ENCODE measurements at places on chromosomes 5 and 9. TPM values are rescaled to one million over a fixed set of nuclear protein-coding genes. Genes with fewer than 3 reads are reported as not detected.
A peak's percentile ranks its signal among the peaks of the same experiment; 100 is the strongest.

GRCh38 chr5:94274707-94275106 lies 343.7 kb downstream of the KIAA0825 start:
- H3K27ac ChIP-seq: no peak overlapping the region
- DNase-seq: no peak
- H3K4me1 ChIP-seq: no peaks in the 10 kb centered on the region
- H3K4me3 ChIP-seq: no peak overlapping the region
- H3K36me3 ChIP-seq: no peaks in the 10 kb centered on the region

Gene SLC27A4
- total RNA-seq: 68.3 TPM

- H3K27ac ChIP-seq: no peak overlapping the region
- no peaks in the 10 kb centered on the region for H3K4me1 ChIP-seq
- no peak overlapping the region for H3K4me3 ChIP-seq
- no peaks in the 10 kb centered on the region for H3K27me3 ChIP-seq
- H3K36me3 ChIP-seq: no peaks in the 10 kb centered on the region
- no peak for DNase-seq
Observed at GRCh38 chr5:38009749-38010358, 170.0 kb upstream of the GDNF start.

GRCh38 chr5:52999344-52999949 lies 10.3 kb downstream of the ITGA2 start:
- no peaks in the 10 kb centered on the region for H3K36me3 ChIP-seq
- H3K27me3 ChIP-seq: no peaks in the 10 kb centered on the region
- no peaks in the 10 kb centered on the region for H3K4me1 ChIP-seq

DNA sequence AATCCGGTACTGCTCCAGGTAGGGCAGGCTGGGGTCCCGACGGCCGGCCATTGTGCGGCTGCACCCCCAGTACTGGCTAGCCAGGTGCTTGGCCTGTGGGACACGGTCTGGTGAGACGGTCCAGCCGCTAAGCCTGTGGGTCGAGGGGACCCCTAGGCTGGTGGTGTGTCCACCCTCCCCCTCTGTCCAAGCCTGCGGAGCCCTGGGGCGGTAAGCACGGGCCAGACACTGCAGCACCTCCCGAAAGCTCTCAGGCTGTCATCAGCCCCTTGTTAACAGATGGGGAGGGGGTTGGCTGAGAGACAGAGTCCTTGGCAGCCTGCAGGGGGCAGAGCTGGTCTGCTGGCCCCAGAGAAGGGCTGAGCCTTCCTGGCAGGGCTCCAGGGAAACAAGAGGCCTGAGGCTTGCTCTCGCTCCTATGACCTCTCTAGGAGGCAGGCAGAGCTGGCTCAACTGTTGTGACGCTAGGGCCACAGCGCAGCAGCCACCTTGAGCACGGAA lies 11.8 kb upstream of the MRNIP start:
- DNase-seq: no peak
- H3K36me3 ChIP-seq: peaks cover 29% of the 10 kb centered on the region
- no peaks in the 10 kb centered on the region for H3K4me1 ChIP-seq
- H3K4me3 ChIP-seq: no peak overlapping the region

GRCh38 chr9:87682618-87683017 lies 43.3 kb upstream of the CTSL start:
- DNase-seq: no peak
- H3K27me3 ChIP-seq: no peaks in the 10 kb centered on the region
- no peak overlapping the region for H3K27ac ChIP-seq

DNA sequence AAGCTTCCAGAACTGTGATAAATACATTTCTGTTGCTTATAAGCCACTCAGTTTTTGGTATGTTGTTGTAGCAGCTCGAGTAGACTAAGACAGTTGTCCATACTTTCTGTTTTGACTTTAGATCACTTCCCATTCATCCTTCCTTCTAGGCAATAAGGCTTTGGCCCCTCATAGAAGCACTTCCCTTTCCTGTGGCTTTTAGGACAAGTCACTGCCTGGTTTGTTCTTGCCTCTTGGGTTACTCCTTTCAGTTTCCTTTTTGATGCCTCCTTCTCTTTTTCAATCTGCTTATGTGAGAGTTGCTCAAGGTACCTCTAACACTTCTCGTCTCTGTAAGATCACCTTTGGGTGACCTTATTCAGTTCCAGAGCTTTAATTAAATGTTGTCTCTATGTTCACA lies 72.4 kb upstream of the NTRK2 start:
- no peak for DNase-seq
- no peaks in the 10 kb centered on the region for H3K27me3 ChIP-seq
- no peaks in the 10 kb centered on the region for H3K36me3 ChIP-seq
- no peak overlapping the region for H3K27ac ChIP-seq

GRCh38 chr5:115179394-115180164 lies 9.9 kb upstream of the TRIM36 start:
- H3K4me1 ChIP-seq: peaks cover 12% of the 10 kb centered on the region
- H3K27ac ChIP-seq: no peak overlapping the region
- H3K27me3 ChIP-seq: peaks cover 31% of the 10 kb centered on the region
- no peaks in the 10 kb centered on the region for H3K36me3 ChIP-seq
- DNase-seq: peak; percentile 39

Gene BARHL1
- total RNA-seq: not detected

DNA sequence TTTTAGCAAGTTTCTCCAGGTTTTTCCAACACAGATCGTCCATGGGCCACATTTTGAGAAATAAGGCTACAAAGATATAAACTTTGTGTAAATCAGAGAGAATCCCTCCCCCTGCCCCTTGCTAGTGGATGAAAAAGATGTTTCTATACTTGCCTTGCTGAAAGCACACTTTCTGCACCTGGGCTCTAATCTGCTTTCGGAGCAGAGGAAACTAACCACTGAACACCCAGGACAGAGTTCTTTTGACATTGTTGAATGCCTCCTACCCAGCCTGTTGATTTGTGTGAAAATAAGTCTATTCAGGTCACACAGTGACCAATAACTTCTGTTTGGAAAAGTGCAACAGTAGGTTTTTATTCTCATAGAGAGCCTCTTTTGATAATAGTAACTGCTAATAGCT lies 7.5 kb downstream of the ADRB2 start:
- DNase-seq: no peak
- no peak overlapping the region for H3K4me3 ChIP-seq
- no peaks in the 10 kb centered on the region for H3K36me3 ChIP-seq
- H3K4me1 ChIP-seq: no peaks in the 10 kb centered on the region
- H3K27ac ChIP-seq: no peak overlapping the region

DNA sequence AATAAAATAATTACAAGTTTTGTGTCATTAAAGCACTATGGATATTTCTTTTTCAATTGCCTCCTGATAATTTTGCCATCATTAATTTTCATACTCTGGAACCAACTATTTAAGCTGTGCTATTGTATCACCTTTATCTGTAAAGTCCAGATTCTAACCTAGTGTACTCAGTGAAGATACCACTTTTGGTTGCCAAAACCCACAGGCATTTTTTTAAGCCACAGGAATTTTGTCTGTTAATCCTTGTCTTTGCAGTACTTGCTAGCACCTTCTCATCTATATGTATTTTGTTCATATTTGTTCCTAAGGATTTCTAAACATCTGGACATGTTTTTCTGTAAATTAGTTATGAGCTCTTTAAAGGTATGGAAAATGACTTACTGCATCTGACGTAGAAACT lies 481.4 kb upstream of the DAB2 start:
- no peaks in the 10 kb centered on the region for H3K4me1 ChIP-seq
- no peak overlapping the region for H3K4me3 ChIP-seq
- H3K27me3 ChIP-seq: no peaks in the 10 kb centered on the region
- no peaks in the 10 kb centered on the region for H3K36me3 ChIP-seq

- no peak overlapping the region for H3K27ac ChIP-seq
- H3K4me3 ChIP-seq: no peak overlapping the region
- DNase-seq: peak; percentile 22
- no peaks in the 10 kb centered on the region for H3K36me3 ChIP-seq
- H3K27me3 ChIP-seq: no peaks in the 10 kb centered on the region
- no peaks in the 10 kb centered on the region for H3K4me1 ChIP-seq
Observed at GRCh38 chr9:16039218-16039987, 486.6 kb downstream of the CCDC171 start.

- H3K27me3 ChIP-seq: no peaks in the 10 kb centered on the region
- H3K4me3 ChIP-seq: no peak overlapping the region
- no peaks in the 10 kb centered on the region for H3K4me1 ChIP-seq
- no peak overlapping the region for H3K27ac ChIP-seq
- no peaks in the 10 kb centered on the region for H3K36me3 ChIP-seq
Observed at GRCh38 chr5:35138232-35138631, 90.5 kb upstream of the AGXT2 start.

DNA sequence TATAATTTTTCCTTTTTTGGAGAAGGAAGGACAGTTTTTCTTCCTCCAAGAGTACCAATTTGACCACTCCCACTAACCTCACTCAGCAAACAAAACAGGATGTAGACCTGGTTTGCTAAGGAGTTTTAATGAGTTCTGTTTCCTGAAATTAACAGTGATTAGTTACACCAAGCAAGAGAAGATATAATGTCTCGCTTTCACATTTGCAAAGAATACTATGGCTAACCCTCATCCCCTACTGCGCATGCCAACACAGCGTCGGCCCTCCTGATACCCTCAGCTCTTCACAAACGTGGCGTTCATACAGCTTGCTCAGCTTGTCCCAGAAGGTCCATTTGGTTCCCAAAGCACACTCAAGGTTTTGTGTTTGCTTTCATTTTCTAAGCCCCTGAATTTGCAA lies 41.9 kb upstream of the IPPK start:
- H3K4me3 ChIP-seq: no peak overlapping the region
- H3K27me3 ChIP-seq: no peaks in the 10 kb centered on the region
- H3K4me1 ChIP-seq: peaks cover 4% of the 10 kb centered on the region
- peaks cover 8% of the 10 kb centered on the region for H3K36me3 ChIP-seq

DNA sequence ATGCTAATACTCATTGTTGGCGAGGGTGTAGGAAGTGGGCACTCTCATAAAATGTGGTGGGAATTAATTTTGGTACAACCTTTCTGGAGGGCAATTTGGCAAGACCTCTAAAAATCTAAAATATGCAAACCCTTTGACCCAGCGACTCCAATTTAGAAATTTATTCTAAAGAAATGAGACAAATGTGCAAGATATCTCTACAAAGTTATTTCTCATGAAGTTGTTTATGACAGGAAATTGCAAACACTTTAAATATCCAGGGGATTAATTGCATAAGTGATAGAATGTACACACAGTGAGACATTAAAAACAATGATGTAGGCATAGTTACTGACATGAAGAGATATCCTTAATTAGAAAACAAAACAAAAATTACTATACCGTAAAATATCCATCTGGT lies 246.3 kb upstream of the MAP3K1 start:
- DNase-seq: no peak
- H3K27ac ChIP-seq: no peak overlapping the region
- H3K36me3 ChIP-seq: no peaks in the 10 kb centered on the region
- no peaks in the 10 kb centered on the region for H3K4me1 ChIP-seq
- no peak overlapping the region for H3K4me3 ChIP-seq
- no peaks in the 10 kb centered on the region for H3K27me3 ChIP-seq

DNA sequence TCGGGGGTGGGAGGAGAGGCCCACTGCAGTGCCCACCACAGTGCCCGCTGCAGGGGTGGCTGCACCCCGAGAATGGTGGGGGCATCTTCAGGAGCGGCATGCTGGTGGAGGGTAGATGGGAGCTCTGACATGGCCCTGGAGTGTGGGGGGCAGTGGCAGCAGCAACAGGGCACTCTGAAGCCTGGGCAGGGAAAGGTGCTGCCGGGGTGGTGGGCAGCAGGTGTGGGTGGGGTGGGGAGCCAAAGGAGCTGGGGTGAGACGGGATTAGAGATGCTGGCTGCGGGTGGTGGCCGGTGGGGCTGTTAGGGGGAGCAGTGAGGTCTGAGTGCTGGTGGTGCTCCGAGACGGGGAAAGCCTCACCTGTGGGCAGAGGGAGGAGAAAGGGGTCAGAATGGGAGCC lies 18.0 kb downstream of the FAM193B start:
- no peaks in the 10 kb centered on the region for H3K36me3 ChIP-seq
- no peak overlapping the region for H3K27ac ChIP-seq
- peaks cover 7% of the 10 kb centered on the region for H3K4me1 ChIP-seq
- DNase-seq: no peak
- H3K27me3 ChIP-seq: no peaks in the 10 kb centered on the region
- H3K4me3 ChIP-seq: no peak overlapping the region

- H3K27me3 ChIP-seq: no peaks in the 10 kb centered on the region
- H3K4me3 ChIP-seq: no peak overlapping the region
- no peak for DNase-seq
- H3K27ac ChIP-seq: no peak overlapping the region
- H3K4me1 ChIP-seq: no peaks in the 10 kb centered on the region
- no peaks in the 10 kb centered on the region for H3K36me3 ChIP-seq
Observed at GRCh38 chr9:127181315-127181580, 58.8 kb upstream of the ANGPTL2 start.

Gene CMBL
- 186 TPM for total RNA-seq

Gene ECSCR
- total RNA-seq: 2.2 TPM

DNA sequence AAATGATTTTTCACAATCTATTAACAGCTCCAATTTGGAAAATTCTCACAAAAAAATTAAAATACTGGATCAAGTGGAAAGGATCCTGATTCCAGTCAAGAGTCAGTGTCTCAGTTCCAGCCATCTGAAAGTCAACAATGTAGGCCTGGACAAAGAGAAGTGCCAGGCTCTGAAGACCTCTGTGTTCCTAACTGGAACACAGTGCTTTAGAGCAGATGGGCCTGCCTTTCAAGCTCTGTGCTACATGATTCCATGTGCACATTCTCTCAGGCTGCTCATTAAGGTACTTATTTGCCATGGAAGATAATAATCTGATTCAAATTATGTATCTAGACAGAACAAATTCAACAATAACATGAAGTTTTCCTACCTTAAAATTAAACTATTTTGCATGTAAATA lies 30.2 kb upstream of the ALDH1A1 start:
- H3K27ac ChIP-seq: no peak overlapping the region
- DNase-seq: no peak
- no peaks in the 10 kb centered on the region for H3K4me1 ChIP-seq
- H3K27me3 ChIP-seq: no peaks in the 10 kb centered on the region
- no peak overlapping the region for H3K4me3 ChIP-seq
- no peaks in the 10 kb centered on the region for H3K36me3 ChIP-seq

DNA sequence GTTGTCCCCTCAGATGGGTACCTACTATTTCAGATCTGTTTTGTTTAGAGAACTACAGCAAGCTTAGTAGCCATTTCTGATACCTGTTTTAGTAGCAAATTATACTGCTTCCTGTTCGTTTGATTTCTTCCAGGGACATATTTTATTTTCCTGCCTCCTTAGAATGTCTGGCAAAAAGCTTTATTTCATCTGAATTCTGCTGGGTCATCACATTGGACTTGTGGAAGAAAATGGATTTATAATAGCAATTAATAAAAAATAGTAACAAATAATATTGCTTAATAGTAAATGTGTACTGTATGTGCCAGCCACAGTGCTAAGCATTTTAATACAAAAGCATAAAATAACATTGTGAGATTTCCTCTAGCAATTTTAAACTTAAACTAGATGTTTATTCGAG lies 79.4 kb downstream of the SH3GL2 start:
- H3K4me3 ChIP-seq: no peak overlapping the region
- no peaks in the 10 kb centered on the region for H3K36me3 ChIP-seq
- no peaks in the 10 kb centered on the region for H3K4me1 ChIP-seq
- no peak overlapping the region for H3K27ac ChIP-seq
- no peak for DNase-seq

- no peaks in the 10 kb centered on the region for H3K36me3 ChIP-seq
- H3K4me3 ChIP-seq: no peak overlapping the region
- H3K27ac ChIP-seq: no peak overlapping the region
- H3K4me1 ChIP-seq: peaks cover under 1% of the 10 kb centered on the region
- no peaks in the 10 kb centered on the region for H3K27me3 ChIP-seq
- no peak for DNase-seq
Observed at GRCh38 chr5:72252574-72253155, 67.4 kb downstream of the MRPS27 start.

Gene PCDHB7
- 0.40 TPM for total RNA-seq

Gene CTSV
- total RNA-seq: 6.0 TPM

Data from colonic mucosa (tissue), 4 donors.